ENCODE measurements at places on chromosomes 3 and 15.

GRCh38 chr15:76982756-76983155, 12.2 kb upstream of the PSTPIP1 start:
- DNase-seq: no peak

DNA sequence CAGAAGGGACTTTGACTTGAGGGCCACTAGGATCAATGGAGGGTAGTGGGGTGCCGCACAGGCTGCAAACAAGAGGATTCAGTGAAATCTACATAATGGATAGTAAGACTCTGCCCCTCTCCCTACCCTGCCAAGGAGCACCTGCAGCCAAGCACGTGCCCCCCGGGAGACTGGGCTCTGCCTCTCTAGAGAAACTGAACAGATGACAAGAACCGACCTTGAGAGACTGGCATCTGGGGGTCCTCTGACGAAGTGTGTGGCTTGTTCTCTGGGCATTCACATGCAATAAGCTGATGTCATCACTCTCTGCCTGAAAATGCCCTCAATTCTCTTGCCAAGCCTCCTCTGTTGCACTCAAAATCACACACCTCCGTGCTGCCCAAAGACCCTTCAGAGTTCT, 132.3 kb downstream of the FAM43A start:
- DNase-seq: no peak

- DNase-seq: no peak
These were observed 666.6 kb upstream of the UBE2E2 start for GRCh38 chr3:22536541-22536940.

- no peak for DNase-seq
These were observed 29.5 kb upstream of the SNRK start for GRCh38 chr3:43256714-43257461.

DNA sequence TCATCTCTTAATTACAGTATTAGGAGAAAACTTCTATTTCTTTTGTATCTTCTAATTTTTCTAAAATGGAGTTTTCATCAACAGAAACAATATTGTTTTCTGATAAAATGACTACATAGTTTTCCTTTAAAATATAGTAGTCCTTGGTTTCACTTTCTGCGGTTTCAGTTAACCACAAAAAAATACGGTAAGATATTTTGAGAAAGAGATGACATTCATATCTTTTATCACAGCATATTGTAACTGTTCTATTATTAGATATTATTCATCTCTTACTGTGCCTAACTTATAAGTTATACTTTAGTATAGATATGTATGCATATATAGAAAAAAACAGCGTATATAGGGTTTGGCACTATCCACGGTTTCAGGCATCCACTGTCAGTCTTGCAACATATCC, 2.3 kb downstream of the B4GALT4 start:
- DNase-seq: no peak

- DNase-seq: no peak
These were observed 328.4 kb upstream of the UMPS start for GRCh38 chr3:124401843-124402242.

DNA sequence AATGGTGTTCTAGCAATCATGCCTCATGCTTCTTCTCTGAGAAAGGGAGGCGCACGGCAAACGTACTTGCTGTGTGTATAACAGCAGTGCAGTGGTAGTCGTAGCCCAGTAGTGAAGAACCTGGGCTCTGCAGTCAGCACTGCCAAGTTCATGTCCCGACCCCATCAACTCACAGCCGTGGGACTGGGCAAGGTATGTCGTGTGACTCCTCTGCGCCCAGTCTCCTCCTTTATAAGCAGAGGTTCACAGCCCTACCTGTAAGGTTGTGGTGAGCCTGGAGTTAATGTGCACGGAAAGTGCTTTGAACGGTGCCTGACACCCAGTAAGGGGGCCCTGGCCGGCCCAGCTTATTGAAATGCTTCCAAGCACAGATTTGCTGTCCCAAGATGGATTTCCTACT, 26.6 kb downstream of the EHD4 start:
- DNase-seq: no peak

DNA sequence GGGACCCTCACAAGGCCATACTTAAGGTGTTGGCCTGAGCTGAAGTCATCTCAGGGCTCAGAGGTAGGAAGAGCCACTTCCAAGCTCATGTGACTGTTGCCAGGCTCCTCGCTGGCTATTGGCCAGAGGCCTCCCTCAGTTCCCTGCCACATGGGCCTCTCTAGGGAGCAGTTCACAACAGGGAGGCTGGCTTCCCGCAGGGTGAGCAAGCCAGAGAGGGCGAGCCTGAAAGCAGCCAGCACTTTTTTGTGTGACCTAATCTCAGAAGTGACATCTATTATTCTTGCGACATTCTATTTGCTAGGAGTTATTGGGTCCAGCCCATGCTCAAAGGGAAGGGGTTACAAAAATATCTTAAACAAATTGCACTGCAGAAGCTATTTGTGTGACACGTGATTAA, 201.4 kb downstream of the SSR3 start:
- DNase-seq: no peak

DNA sequence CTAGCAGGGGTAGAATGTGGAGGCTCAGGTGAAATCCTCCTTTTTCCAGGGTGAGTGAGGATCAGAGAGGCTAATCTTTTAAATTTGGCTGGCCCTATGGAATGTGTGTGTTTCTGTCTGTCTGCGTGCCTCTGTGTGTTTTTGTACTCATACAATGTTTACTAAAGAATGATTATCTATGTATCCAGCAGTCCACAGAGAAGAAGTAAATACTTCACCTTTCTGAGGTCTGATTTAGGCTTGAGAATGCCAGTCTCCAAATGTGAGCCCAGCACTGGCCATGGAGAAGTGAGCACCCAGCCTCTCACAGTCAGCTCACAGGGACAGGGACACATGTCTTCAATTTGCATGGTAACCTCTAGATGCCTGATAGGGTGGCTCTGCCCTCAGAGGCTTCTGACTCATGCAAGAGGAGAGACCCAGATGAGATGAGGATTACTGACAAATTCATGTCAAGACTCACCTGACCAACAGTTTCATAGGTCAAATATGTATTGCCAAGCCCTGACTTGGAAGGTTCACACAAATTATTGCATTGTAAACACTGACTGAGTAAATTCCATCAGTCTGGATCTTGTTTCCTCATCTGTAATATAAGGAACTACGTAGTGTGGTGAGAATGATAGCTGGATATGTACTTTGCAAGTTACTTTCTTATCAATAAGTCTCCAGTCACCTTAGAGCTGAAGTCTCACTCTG, 31.0 kb downstream of the ENTPD3 start:
- DNase-seq: no peak

DNA sequence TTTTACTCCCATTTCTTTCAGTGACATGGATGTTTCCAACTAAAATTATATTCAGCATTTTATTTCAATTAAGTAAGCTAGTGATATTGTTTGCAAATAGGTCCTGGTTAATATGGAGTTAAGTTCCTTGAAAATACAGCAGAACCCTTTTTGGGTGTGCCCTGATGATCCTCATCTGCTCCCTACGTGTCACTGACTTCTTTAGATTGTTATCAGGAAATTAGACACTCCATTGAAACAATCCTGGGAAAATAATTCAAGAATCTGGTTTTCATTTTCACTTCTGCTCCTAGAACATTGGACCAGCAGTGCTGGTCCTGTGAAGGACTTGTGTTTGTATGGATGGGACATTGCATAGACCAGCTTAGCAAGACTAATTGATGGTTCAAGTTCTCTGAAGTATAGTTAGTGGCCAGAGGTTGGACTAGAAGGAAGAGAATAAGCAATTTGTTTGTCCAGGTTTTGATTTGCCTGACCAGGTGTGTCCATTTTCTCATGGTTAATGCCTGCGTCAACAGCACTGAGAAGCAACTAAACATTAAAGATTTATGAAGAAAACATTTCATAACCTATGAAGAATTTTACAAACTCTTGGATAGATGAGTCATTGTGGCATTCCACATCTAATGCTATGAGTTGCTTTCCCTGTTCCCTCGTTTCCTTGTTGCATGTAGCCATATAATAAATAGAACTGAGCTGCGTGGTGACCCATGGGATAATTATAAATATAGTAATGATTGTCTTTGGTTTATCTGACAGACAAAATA, 95.8 kb downstream of the ZPLD1 start:
- no peak for DNase-seq

DNA sequence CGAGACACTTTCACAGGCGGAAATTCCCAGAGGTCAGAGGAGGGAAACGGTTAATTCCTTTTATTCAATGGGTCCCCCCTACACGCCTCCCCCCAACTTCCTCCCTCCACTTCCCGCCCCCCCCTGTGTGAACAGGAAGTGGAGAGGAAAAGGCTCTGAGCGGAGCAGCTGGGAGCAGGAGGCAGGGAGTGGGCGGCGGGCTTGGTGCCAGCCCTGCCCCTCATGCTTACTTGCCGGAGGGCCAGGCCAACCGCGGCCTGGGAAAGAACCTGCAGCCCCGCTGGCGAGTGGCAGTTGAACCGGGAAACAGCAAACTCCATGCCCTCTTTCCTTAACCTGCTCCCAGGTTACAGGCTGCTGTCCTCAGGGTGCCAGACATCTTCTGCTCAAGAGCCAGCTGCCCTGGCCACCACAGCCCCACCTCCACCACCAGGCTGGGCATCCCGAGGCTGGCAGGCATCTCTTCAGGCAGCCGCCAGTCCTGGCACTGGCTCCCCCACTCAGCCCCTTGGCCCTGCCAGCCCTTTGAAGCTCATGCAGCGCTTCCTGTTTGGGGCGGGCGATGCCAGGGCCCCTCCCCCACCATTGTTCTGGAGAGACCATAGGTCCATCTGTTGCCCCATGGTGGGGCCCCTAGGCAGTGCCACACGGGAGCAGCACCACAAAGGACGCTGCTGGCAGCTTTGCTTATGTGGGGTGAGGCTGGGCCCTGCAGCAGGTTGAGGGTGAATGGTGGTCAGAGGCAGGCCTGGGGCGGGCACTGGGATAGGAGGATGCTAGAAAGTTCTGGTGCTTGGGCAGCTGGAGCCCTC, 12.9 kb downstream of the VPS18 start:
- peak; percentile 45 for DNase-seq

GRCh38 chr3:14885307-14885706, 62.1 kb upstream of the NR2C2 start:
- DNase-seq: no peak

GRCh38 chr3:113634782-113635474, 61.5 kb downstream of the USF3 start:
- no peak for DNase-seq

- DNase-seq: no peak
These were observed 4.9 kb downstream of the CHDH start for GRCh38 chr3:53841296-53841695.

DNA sequence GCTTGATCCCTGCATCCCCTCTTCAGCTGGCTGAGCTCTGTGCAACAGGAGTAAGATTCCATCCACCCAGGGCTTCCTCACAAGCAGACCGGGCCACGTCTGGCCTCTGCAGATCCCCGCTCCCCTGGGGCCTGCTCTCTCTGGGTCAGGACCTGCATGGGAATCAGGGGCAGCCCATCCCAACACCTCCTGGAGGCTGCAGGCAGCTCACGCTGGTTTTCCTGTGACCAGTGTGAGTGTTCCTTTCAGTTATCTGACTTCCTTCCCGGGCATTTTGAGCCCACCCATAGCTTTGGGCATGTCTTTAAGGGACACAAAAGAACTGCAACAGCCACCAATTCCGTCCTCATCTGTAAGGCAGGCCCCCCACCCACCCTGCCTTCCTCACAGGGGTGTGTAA, 16.3 kb downstream of the NUP210 start:
- DNase-seq: no peak

- no peak for DNase-seq
These were observed 130.4 kb downstream of the ITPR1 start for GRCh38 chr3:4623421-4623999.

DNA sequence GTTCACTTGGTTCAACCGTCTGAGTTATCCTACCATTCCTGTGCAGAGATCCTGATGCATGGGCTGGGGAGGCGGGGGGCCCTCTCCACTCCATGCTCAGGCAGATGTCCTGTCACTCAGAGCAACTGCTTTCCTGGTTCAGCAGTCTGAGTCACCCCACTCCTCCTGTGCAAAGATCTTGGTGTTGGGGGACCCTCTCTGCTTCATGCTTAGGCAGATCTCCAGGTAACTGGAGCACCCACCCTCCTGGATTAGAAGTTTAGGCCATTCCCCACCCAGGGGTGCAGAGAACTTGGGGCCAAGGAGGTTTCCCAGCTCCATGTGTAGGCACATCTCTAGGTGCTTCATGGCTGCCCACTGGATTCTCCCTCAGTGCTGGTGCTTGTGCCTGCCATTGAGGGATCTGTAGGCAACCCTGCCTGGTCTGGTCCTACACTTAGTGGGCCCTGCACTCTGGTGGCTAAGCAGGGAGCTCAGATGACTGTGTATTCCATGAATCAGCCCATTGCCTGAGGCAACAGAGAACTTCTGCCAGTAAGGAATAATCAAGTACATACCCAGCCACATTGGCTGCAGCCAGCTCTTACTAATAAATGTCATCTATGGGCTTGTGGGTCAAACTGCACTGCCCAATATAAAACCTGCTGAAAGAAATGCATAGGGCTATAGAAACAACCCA, 465.4 kb upstream of the THBS1 start:
- DNase-seq: no peak

- no peak for DNase-seq
These were observed 4.6 kb downstream of the TTC21A start for GRCh38 chr3:39112113-39112512.

GRCh38 chr3:9732740-9733115, 1.2 kb downstream of the BRPF1 start:
- no peak for DNase-seq

GRCh38 chr15:91950631-91951329, 97.3 kb downstream of the SLCO3A1 start:
- no peak for DNase-seq

DNA sequence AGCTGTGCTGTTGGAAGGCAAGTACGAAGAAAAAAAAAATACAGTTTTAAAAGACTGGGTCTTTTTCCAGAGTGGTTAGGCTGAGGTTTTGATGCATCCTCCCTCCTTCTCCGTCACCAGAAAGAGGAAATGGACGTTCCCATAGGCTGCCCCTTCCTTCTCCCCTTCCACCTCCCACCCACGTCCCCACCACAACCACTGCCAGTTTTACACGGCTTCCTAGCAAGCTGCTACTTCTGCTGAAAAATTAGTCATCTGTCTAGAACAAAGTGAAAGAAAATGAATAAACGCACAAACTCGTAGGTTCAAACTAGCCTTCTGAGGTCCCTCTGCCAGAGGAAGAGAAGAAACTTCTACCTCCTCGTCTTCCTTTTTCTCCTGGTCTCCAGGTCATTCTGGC, 71.6 kb upstream of the RPL35A start:
- peak; percentile 19 for DNase-seq

DNA sequence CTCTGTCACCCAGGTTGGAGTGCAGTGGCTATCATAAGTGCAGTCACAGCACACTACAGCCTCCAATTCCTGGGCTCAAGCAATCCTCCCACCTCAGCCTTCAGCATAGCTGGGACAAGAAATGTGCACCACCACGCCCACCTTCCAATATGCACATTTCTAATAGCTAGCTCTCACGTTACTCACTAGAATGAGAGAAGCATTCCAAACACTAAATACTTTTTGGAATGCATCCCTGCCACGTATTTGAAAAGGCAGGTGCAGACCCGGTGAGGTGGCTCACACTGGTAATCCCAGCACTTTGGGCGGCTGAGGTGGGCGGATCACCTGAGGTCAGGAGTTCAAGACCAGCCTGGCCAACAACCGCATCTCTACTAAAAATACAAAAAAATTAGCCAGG, 7.6 kb upstream of the TCF12 start:
- DNase-seq: no peak

All from stimulated activated CD4-positive, alpha-beta T cell treated with anti-CD3 and anti-CD28 coated beads, Interleukin-12 subunit alpha, Interleukin-12 subunit beta, amount 100 ng/mL, for 4 hours (primary cell).